Activated T-cell treated with anti-CD3 and anti-CD28 coated beads for 24 hours (primary cell): ENCODE measurements at places on chromosomes 4 and X.

DNA sequence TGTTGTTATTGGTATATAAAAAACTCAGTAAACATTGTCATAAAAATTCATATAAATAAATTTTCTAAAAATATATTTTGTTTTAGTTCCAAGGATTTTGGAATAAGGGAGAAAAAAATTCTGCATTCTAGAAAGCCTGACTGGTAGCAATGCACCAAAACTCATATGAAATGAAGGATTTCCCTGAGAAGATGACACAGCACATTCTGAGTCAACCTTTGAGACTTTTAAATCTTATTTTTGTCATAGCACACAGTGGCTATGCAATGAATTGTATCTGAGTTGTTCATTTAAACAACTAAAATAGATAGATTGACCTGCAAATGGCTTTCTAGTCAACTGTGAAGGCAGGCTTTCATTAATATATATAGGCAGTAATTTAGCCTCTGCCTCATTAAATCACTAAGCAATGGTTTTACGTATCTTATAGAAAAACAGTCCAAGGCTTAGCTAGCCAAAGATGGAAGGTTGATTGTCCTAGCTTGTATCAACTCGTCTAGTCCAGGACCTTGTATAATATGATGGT is 239.1 kb upstream of the NEIL3 start:
- DNase-seq, result no peak

DNA sequence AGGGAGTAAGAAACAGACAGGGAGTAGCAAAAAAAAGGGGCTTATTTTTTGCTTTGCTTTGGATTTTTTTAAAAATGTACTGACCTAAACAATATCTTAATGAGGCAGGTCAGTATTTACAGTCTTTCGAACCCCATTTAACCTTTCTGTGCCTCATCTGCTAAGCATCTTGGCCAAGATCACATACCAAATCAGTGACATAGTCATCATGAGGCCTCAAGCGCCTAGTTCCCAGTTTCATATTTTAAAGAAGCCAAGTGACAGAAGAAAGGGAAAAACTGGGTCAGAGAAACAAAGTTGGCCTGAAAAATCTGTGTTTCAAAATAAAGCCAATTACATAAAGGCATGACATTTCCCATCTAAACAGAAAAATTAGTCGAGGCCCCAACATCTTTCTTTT is 94.6 kb upstream of the WDR44 start:
- no peak for DNase-seq

DNA sequence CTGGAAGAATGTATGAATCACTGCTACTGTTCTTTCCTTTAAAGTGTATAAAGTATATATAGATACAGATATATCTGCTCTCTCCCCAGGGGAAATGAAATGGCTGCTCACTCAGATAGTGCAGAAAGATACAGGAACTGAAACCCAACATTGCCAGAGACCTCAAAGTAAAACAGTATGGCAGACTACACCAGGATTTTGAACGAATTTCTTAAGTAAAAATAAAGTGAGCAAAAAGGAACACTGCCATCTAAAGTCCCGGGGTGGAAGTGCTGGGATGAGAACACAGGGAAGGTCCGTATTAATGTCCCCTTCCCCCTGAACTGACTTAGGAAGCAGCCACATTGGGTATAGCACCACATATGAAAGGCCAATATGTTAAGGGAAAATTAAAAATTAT is 93.4 kb downstream of the TMA16 start:
- no peak for DNase-seq

DNA sequence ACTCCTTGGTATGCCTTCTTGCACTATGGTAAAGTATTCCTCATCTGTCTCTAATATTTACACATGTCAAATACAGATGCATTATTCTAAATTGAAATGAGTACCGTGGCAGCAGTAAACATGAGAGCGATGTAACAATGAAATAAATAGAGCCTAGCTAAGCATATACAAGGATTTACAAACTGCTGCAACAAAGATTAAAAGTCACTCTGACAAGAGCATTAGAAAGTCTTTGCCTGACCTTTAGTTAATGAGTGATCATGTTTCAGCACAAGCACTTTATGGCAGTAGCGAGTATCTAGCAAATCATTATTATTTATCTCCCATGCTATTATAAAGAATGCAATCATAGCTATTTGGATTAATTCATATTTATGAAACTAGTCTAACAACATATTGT is 547.0 kb upstream of the NDST4 start:
- no peak for DNase-seq

DNA sequence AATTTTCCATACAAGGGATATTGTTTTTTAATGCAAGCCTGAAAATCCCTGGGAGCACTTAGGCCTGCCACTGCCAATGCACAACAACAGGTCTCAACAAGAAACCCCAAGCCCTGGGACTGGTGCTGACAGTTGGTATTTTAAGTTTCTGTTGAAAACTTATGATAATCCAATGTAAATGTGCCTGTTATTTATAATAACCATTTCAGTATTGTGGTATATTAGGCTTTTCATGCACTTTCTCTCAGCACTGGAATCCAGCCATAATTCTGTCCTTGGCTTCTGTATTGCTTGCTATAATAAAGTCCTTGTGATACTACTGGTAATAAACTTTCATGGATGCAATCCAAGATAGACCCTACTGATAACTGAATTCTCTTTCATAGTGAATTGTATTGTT is 218.9 kb downstream of the PCDH7 start:
- no peak for DNase-seq

DNA sequence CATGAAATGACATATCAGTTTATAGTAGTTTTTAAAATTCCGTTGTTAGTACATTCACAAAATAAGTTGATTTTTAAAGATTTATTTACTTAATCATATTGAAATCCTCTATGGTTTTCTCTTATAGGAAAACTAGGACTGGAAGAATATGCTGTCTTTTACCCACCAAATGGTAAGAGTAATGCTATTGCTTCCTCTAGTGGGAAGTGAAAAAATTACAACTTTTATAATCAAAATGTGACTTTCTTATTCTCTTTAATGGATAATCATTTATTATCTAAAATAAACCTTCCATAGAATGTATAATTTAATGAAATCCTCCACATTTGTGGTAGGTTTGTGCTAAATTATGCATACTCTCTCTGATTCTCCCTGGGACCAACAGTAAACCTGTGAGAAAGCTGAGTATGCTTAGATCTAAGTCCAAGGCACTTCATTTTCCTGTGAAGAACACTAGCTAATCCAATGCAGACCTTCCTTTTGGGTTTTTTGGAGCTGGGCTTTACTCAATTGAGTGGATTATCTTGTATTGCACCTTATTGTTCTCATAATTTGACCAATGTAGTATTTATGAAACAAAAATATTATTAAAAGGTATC is 136.2 kb downstream of the TBC1D19 start:
- no peak for DNase-seq

- DNase-seq, result no peak
Measured at GRCh38 chrX:21721195-21721594, 36.7 kb downstream of the SMPX start.

GRCh38 chrX:110665223-110666002 is 130.2 kb downstream of the CHRDL1 start:
- no peak for DNase-seq

DNA sequence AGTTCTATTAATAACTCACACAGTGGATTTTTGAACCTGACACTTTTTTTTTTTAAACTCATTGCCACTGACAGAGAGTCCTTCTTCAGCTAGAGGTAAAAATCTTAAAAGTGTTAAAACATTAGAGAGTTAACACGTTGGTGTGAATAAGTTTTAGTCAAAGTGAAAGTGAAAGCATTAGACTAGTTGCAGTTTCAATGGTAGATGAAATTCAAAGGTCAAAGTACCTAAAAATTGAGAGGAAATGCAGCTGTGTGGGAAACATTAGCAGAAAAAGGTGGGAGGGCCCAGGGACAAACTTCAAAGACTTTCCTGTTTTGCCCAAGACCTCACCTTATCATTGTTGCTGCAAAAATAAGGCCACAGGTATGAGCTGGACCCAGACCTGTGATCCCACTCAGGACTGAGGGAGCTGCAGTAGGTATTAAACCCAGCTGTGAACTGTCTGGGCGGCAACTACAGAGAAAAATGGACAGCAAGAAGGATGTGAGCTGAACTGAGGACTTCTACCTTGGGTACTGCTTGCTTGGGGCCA is 17.6 kb upstream of the GABRA4 start:
- no peak for DNase-seq

- DNase-seq, result no peak
Measured at GRCh38 chr4:140136509-140136908, 17.5 kb downstream of the MAML3 start.

DNA sequence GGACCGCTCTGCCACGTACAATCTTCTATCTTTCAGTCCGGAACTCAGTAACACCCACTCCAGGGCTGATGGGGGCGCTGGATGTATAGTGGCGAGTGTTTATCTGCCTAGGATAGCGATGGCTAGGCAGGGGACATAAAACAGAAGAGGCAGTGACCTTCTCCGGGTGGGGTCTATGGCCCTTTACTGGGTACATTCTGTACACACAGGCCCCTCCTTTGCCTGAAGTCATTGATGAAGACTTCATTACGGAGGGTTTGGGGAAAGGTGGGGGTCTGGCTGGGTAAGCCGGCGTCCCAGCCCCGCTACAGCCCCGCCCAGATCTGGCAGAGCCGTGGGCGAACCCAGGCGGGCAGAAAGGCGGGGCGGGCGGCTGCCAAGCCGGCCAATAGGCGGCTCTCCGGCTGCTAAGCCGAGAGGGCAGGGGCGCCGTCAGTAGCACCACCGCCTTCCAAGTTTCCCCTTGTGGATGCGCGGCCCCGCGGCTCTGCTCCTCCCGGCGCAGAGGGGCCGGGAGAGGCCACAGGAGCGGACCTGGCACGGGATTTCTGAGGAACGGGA is at the start of gene CHST7:
Gene CHST7, plus strand, starts transcription at position 435 of the 561 bp plus-strand sequence. CDS start 167 bp downstream, outside the sequence.
- DNase-seq, result no peak

GRCh38 chrX:42466332-42467046 is 311.5 kb downstream of the PPP1R2C start:
- DNase-seq, result no peak

DNA sequence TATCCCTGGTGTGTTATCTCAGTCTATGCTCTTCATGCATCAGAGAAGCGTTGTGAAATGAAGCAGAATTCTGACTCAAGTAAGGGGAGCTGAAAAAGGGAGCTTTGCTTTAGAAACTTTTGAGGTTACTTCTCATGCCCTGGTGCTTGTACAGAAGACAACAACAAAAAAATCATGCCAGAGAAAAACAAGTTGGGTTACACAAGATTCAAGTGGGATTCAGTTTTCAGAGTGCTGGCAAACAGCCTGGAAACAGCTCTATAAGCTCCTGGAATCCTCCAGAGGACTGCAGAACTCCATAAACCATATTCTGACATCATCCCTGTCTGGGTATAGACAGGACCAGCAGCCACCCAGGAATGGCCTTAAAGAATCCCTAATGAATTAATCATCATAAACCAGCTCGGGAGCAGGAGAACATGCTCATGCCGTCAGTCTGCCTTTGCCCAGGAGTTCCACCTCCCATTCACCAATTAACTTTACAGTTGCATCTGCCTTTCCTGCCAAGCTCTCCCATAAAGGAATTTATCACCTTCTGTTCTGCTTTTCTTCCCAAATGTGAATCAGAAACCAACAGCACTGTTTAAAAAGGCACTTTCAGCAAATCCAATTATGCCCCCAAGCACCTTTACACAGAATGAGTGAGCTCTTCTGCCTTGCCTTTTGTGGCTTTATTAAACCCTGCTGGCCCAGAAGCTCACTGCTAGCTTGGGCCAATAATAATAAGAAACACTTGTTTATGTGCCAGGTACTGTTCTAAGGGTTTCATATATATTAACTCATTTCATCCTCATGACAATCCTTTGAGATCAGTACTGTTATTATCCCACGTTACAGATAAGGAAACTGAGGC is 54.5 kb upstream of the FBXW7 start:
- no peak for DNase-seq

- DNase-seq, result no peak
Measured at GRCh38 chrX:150483356-150483985, 85.0 kb upstream of the MTM1 start.

DNA sequence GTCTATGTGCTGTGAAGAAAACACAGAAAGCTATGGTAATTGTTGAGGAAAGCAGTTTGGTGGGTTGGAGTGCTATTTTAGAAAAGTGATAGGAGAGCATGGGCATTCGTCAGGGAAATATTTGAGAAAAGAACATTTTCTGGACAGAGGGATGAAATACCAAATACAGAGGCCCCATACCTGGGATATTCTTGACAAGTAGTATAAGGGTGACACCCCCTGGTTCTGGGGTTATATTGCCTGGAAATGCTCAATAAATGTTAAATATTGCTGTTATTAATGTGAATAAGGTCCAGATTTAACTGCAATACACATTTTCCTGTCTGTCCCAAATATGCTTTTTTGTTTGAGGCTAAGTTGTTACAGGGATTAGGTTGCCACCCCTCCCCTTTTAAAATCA is 42.9 kb downstream of the WWC2 start:
- no peak for DNase-seq

DNA sequence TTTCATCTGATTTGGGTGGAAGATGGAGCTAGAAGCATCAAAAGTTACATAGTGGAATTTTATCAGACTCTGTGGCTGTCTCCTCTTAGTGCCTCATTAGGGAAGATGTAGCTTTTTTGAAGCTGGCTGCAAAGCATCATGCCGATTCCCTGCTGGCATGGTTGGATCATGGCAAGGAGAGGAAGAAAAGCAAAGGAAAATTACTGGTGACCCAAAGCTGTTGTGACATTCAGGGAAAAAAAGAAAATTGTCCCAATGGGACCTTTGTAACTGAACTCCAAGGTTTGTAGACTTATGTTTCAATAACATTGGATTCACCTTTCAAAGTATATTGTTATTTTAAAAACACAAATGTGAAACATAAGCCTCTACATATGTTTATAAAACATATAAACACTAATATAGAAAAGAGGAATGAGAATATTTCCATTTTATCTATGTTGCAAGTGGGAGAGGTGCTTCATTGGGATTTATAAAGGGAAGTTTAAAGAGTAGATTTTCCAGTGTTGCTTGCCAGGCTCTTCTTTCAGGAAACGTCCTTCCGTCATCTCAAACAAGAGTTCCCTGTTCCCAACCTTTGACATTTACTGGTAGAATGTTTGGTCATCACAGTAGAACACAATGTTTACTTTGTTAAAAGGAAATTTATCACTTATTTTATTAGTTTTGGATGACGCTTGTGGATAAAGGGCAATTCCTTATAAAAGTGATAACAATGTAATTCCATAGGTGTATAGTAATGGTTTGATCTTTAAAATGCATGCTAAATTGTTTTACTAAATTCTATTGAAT is 190.1 kb upstream of the GPRIN3 start:
- no peak for DNase-seq

DNA sequence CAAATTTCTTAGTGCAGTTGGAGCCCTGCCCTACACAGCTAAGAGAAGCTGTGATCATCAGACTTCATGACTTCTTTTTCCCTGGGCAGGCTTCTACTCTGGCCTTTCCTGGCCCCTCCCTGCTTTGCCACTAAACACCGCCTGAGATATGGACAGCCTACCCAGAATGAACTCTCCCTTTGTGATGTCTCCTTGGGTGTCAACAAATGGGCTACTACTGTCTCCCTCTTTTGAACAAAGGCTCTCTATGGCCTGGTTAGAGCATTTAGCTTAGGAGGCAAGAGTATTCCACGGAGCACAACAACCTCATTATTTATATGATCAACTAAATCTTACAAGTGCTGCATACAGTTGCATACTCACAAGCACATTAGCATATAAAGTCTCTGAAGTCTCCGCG is 127.6 kb upstream of the HCCS start:
- no peak for DNase-seq

GRCh38 chr4:81460191-81460701 is 11.5 kb downstream of the RASGEF1B start:
- DNase-seq, result no peak
